ENCODE measurements at places on chromosomes 11 and 22.
A peak's percentile ranks its signal among the peaks of the same experiment; 100 is the strongest.

- DNase-seq = no peak
Observed at GRCh38 chr11:95895815-95896214, 28.1 kb downstream of the MTMR2 start.

DNA sequence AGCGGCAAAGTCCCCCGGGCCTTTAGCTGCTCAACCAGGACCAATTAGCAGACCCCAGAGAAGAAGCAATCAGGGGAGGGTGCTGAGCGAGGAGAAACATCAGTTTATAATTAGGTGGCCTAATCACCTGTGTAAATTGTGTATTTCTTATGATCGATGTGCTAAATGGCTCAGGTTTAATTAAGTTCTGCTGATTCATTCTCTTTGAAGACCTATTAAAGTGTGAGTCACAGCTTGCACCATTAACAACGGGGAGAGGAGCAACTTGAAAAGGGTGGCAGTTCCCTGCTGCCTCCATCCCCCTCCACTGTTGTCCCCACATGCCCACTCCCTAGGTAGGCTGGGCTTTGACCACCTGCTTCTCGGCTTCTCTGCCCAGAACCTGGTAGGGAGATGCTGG is 10.7 kb downstream of the ISX start:
- no peak for DNase-seq

GRCh38 chr11:124900464-124900863 is 2.8 kb upstream of the ROBO4 start:
- DNase-seq = peak; percentile 81

DNA sequence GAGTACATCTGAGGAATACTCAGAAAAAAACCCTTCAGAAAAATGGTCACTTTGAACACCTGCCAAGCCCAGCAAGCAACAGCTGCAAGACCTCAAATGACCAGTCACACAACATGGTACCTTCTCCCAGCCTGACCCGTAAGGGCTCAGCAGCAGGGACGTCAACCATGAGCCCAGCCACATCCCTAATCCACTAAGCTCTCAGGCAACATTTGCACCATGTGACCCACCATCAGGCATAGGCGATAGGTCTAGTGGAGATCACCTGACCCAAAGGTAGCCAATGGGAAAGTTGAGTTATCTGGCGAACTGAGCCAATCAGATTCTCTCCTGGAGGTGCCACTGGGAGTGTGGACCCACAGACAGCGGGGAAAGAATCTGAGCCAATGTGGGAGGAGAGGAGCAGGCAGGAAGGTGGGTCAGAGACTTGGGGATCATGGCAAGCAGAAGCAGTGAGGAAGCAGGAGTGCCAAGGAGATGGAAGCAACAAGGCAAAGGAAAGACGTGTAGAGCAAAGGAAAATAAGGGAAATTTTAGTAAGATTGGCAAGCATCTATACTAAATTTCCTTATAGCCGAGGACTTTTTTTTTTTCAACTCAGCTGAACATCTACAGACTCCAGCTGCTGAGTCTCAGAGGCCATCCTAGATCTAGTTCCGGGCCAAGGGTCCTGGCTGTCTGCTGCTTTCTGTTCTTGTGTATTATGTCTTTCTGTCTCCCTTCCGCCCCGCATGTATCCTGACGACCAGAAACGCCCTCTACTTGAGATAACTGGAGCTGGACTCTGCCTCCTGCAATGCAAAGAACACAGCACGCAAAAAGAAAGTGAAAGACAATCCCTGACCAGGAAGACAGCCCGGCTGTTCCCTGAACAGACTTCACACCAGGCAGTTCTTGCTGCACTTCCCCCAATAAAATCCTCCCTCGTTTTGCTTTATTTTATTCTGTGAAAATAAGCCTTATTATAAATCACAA is 11.0 kb upstream of the PLAAT2 start:
- DNase-seq = no peak
